HT-29 (cell line): ENCODE measurements at places on chromosomes 7 and 10.

DNA sequence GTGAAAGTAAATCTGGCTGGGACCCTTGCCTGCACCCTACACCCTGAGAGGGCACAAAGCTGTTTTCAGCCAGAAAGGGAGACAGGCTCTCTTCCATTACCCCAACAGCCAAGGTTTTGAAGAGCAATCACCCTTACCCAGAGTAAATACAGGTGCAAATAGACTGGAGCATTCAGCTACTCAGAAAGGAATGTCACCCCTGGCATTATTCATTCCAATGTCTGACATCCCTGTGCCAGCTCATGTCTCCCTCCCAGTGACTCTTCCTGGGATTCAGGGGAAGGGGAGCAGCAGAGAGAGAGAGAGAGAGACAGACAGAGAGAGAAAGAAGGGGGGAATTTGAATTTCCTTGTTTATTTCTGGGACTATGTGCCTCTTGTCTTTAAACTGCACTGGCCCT lies 611.8 kb downstream of the SORCS3 start:
- no peak for DNase-seq

- no peak for DNase-seq
Measured at GRCh38 chr7:37558320-37559096, 109.8 kb upstream of the ELMO1 start.

DNA sequence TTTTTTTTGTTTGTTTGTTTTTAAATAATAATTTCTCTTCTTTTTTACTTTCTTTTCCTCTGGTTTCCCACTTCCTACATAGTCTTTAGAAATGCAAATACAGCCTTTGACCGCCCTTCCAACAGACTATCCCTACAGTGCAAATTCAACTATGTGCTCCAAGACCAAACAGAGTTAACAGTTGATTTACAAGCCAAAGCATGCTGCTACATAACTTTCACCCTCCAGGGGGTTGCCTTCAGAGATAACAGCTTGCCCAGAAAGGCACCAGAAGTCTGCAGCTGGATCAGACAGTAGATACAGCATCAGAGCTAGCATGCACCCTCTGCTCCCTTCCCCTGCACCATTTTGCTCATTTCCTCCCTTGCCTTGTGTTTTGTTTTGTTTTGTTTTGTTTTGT lies 539.0 kb downstream of the ZWINT start:
- DNase-seq: no peak

DNA sequence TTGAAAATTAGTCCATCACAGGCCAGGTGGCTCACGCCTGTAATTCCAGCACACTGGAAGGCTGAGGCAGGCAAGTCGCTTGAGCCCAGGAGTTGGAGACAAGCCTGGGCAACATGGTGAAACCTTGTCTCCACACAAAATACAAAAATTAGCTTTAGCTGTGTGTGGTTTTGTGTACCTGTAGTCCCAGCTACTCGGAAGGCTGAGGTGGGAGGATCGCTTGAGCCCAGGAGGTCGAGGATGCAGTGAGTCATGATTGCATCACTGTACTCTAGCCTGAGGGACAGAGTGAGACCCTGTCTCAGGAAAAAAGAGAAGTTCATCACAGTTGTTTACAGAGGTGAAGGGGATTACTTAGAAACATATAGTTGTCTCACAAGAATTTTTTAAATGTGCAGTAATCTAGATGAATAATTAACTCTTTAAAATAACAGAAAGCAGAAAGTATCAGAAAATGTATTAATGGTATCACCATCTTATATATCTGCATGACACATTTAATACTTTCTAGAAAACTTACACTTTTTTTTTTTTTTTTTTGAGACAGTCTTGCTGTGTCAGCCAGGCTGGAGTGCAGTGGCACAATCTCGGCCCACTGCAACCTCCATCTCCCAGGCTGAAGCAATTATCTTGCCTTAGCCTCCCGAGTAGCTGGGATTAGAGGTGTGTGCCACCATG lies 8.9 kb downstream of the LCOR start:
- no peak for DNase-seq

DNA sequence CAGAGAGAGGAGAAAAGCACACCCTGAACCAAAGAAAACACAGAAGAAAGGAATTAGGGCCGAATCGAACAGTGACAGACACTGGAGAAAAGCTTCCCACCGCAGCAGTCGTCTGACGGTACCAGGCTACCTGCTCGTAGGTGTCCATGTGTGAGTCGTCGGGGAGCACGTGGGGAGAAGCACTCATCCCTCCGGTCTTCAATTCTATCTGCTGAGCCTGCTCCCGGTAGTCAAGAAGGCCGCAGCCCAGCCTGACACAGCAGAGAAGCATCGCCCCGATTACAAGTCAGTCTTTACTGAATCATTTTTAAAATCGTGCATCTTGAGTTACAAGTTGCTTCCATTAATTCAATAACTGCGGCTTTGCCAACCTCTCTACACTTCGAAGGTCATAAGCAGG lies 24.5 kb downstream of the PITRM1 start:
- DNase-seq: no peak

DNA sequence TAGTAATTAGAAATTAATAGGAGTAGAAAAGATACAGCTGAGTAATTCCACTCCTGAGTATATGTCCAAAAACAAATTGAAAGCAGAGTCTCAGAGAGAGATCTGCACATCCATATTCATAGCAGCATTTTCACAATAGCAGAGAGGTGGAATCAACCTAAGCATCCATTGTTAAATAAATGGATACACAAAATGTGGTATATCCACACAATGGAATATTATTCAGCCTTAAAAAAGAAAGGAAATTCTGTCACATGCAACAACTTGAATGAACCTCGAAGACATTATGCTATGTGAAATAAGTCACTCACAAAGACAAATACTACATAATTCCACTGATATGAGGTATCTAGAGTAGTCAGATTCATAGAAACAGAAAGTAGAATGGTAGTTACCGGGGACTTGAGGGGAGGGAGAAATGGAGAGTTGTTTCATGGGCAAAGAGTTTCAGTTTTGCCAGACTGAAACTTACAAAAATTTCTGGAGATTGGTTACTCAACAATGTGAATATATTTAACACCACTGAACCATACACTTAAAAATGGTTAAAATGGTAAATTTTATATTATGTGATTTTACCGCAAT lies 18.4 kb downstream of the VTI1A start:
- no peak for DNase-seq

DNA sequence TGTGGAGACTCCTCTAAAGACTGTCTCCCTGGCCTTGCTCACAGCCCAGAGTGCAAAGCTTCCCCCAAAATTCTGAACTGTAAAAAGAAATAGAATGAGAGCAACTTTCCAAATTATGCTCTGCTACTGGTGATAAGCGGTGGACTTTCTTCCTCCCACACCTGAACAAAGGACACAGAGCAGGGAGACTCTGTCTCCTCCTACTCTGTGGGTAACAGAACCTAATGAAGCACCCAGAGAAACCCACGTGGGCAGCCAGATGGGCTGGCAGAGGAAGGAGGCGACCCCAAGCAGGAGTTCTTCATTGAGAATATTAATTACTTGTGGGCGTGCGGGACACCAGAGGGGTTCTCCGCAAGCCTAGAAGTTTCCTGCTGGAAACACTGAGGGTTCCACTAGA lies 139.5 kb downstream of the KMT2E start:
- DNase-seq: no peak

DNA sequence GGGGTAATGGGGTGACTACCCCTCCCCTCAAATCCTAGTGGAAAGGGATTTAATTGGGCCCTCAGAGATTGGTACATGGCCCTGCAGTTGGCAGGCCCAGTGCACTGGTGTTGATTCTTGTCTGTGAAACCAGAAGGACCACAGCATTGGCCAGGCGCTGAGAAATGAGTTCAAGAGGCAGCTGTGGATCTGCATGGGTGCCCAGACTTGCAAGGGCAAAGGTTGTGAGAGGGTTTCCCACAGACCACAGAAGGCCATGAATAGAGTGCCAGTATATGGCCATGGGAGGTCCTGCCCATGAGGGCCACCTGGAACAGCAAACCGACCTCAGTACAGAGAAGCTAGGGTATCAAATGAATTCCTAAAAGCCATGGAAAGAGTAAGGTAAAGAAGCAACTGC lies 32.9 kb downstream of the TMEM168 start:
- no peak for DNase-seq

DNA sequence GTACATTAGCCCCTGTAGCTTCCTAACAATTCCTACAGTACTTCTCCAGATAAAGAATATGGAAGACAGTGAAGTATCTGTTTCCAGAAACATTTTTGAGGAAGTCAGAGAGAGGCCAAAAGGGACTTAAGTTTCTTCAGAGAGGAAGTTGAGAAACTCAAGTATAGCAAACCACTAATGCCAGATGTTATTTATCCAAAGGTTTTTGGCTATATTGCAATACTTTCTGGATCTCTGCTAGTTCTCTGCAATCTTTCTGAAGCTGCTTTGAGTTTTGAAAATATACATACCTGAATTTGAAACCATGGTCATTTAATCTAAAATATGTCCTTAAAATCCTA lies 64.7 kb downstream of the BICC1 start:
- DNase-seq: no peak

- no peak for DNase-seq
Measured at GRCh38 chr10:21406595-21407193, 118.8 kb downstream of the SKIDA1 start.

- no peak for DNase-seq
Measured at GRCh38 chr7:112853422-112853821, 63.2 kb upstream of the TMEM168 start.

GRCh38 chr7:27132214-27132613 lies 1.7 kb upstream of the HOXA4 start:
- no peak for DNase-seq

DNA sequence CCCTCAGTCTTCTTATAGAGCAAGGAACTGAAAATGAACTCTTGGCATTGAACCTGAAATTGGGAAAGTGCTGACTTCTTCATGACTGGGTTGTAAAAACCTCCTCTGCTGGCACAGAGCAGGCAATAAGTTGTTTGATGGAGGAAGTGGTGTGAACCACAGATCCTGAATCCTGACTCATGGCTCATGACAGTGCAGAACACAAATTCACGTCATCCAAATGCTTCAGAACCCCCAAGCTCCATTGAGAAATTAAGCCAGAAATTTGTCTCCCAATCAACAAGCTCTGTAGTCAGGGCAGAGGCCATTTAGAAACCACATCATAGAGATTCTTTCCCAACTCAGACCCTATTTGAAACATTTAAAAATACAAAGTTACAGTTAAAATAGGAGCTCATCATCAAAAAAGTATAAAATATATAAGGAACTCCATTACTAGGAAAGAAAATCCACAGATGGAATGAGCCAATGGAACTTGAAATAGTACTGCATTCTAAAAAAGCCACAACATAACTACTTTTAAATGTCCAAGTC lies 10.3 kb upstream of the STK17A start:
- DNase-seq: no peak

DNA sequence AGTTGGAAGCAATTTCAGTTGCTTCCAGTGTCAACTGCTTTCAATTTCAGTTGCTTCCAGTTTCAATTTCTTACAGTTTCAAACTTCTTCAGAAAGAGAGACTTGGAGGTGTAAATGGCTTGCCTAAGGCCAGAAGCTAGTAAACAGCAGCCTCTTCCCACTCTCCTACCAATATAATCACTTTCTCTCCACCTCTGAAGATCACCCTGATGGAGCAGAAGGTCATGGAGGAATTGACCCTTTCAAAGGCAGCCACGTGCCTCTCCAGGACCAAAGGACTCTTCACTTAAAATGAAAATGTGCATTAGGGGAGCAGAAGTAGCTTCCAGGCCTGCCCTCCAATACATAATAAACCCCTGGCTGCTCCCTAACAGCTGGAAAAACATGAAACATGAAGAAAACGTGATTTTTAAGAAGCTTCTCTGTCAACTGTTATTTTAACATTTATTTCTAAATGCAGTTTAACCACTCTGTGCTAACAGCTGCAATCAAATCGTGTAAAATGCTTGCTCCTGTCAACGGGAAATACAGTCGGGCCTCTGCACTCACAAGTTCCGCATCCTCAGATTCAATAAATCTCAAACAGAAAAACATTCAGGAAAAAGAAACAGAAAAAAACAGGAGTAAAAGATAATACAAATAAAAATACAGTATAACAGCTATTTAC lies 1020.6 kb downstream of the XPNPEP1 start:
- no peak for DNase-seq

- DNase-seq: no peak
Measured at GRCh38 chr10:96137567-96137966, 7.5 kb downstream of the ZNF518A start.
